ENCODE measurements at places on chromosomes 6 and 20. TPM values are rescaled to one million over a fixed set of nuclear protein-coding genes. Genes with fewer than 3 reads are reported as not detected.

The CENPQ gene
- total RNA-seq = 7.1 TPM

DNA sequence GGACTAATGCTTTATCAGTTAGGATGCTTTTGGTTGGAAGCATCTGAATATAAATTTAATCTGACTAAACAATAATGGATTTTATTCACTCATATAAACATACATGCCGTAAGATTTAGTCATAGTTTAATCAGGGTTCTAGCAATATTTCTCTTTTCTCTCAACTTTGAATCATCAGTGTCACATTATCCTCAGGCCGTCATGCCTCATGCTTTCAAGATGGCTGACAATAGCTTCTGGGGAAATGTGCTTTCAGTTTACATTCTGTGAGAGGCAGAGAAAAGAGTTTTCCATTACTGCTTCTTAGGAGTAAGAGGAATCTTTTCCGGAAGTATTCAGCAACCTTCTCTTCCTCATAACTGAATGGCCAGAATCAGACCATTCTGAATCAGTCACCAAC is 162.2 kb downstream of the GJA1 start:
- no peak for DNase-seq

DNA sequence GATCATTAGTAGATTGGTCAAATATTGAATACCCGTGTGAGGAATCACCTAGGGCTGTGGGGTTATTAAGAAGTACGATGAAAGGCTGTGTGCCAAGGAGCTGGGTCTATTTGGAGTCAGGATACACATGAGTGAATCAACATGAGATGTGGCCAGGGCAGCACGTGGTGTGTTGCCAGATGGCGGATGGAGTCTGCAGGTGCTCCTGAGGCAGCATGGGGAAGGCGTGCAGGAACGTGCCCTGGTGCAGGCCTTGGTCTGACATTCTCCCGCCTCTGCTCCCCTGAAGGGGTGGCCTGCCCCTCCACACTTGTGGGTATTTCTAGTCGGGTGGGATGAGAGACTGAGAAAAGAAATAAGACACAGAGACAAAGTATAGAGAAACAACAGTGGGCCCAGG is 39.0 kb upstream of the SLC22A1 start:
- DNase-seq = no peak

- no peak for DNase-seq
Measured at GRCh38 chr6:153790048-153790447, 249.0 kb upstream of the OPRM1 start.

DNA sequence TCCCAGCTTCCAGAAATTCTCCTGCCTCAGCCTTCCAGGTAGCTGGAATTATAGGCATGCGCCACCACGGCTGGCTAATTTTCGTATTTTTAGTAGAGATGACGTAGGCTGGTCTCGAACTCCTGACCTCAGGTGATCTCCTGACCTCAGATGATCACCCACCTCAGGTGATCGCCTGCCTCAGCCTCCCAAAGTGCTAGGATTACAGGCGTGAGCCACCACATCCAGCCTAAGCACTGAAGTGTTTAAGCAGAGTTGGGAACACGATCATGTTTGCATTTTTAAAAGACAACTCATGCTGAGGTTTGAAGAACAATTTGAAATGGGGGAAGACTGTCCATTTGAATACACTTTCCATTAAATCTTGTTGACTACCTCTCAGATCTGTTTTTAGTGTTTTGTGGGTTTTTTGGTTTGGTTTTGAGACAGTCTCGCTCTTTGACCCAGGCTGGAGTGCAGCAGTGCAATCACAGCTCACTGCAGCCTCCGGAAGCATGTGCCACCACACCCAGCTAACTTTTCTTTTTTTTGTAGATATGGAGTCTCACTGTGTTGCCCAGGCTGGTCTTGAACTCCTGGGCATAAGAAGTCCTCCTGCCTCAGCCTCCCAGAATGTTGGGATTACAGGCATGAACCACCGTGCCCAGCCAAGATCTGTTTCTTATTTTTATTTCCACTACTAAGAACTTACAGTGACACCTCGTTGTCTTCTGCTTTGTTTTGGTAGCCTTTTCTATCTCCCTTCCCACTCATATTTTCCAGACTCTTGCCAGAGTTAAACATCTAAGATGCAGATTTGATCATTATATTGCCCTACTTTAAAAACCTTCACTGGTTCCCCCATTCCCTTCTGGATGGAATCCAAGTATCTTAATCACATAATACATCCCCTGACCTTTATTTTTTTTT is 5.5 kb downstream of the CASP8AP2 start:
- DNase-seq = no peak

GRCh38 chr6:23535101-23535500 is 590.9 kb upstream of the NRSN1 start:
- no peak for DNase-seq

GRCh38 chr20:400454-401275 is 7.4 kb upstream of the RBCK1 start:
- DNase-seq = no peak

The LIN28B gene
- not detected for total RNA-seq

DNA sequence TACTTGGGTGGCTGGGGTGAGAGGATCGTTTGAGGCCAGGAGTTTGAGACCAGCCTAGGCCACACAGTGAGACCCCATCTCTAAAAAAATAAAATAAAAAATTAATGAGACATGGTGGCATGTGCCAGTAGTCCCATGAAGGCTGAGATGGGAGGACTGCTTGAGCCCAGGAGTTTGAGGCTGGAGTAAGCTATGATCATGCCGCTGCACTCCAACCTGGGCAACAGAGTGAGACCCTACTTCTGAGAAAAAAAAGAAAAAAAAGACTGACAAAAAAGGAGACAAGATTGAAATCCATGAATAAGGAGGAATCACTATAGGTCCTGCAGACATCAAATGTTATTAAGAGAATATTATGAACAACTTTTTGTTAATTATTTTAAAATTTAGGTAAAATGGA is 23.7 kb upstream of the BPHL start:
- DNase-seq = no peak

- DNase-seq = no peak
Measured at GRCh38 chr6:55666606-55667225, 87.7 kb upstream of the HMGCLL1 start.

DNA sequence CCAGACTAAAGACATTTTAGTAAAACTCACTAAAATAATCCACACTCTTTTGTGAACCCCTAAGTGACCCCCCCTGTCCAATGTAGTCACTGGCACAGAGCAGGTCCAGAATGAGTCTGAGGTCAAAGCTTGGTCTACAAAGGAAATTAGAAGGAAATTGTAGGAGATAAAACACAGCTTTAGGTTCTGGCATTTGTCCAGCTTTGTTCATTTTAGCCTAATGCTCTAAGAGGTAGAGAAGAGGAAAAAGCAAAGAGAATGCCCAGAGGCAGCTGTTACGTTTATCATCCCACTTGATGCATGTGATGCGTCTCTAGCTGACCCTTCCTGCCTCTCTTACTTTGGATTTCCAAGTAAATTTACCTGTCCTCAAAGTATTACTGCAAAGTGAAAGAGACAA is 62.5 kb downstream of the CNKSR3 start:
- no peak for DNase-seq

DNA sequence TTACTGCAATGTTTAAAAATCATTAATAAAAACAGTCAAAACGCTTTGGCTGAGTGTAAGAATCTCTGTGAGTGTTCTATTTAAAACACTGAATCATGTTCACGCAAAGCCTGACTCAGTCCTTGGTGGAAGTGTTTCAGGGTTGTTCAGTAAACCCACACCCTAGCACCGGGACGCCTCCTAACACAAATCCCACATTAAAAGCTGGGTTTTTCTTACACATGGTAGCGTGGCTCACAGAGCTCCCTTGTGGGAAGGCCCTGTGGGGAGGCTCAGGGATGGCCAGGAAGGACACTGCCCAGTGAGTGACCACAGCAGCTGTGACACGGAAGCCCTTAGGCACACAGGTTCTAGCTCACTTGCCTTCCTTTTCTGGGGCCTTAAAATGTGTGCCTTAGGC is 80.2 kb downstream of the GMPR start:
- DNase-seq = no peak

The PDE7B gene
- total RNA-seq = 1.8 TPM

The SCRT2 gene
- not detected for total RNA-seq

DNA sequence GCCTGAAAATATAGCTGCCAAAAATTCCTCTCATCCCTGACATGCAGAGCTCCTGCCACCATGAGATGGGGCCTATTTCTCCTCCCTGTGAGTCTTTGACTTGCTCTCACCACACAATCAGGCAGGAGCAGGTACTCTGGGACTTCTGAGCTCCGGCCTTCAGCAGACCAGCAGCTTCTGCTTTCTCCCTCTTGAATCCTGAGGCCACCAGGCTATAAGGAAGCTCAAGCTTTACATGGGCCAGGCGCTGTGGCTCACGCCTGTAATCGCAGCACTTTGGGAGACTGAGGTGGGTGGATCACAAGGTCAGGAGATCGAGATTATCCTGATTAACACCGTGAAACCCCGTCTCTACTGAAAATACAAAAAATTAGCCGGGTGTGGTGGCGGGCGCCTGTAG is 238.7 kb upstream of the RREB1 start:
- DNase-seq = no peak

DNA sequence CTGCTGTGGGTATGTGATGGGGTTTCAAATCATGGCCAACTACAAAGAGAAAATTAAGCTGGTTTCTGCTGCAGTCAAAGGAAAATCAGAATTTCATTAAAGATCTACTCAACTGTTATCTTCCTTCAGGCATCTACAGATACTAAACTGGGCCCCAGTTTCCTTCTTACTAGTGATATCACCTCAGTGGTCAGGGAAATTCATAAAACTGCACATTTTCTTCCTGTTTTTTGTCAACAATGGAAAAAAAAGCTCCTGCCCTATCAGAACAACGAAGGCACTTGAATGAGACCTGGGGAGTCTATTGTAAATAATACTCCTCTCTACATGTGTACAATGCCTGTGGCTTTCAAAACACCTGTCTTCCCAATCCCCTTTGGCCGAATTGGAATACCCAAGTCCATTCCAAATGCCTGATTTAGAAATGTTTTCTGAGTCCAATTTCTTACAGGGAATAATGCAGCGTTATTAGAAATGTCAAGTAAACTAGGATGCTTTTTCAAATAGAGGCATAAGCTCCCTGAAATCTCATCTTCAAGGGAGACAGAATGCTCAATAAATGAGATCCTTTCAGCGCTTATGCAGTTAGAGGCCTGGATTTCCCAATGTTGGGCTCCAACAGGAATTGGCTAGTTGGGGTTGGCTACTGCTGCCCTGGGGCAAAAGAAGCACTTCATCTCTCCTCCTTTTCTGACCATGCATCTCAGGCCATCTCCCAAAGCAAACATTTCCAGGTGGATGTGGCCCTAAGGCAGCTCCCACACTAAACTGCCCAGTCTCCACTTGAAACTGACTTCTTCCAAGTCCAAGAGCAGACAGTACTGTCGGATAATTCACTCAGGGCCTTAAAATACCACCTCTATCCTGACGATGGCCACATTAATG is 143.3 kb downstream of the NFATC2 start:
- no peak for DNase-seq

The APOBEC2 gene
- not detected for total RNA-seq

The ZSCAN31 gene
- total RNA-seq = 1.0 TPM

The GNMT gene
- 2.3 TPM for total RNA-seq

- no peak for DNase-seq
Measured at GRCh38 chr6:100176311-100176950, 182.4 kb upstream of the MCHR2 start.

DNA sequence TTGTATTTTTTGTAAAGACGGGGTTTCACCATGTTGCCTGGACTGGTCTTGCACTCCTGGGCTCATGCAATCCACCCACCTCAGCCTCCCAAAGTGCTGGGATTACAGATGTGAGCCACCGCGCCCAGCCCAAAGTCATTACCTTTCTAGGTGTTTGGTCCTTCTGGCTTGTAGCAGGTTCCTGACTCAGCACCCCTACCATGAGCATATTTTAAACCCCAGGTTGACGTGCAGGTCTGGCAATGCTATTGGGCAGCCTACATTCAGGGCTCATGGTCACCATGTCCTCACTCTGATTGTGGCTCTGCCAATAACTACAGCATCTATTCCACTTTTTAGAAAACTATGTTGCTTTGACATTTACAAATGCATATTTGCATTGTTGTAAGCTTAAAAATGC is 59.4 kb downstream of the IPCEF1 start:
- no peak for DNase-seq

- no peak for DNase-seq
Measured at GRCh38 chr20:62945771-62946339, 6.7 kb upstream of the SLC17A9 start.

Measured in activated B cell treated with CpG ODN at 0.5 μM for 24 hours (primary cell).